Stimulated activated CD4-positive, alpha-beta T cell treated with anti-CD3 and anti-CD28 coated beads, TNF-alpha, amount 100 ng/mL, for 48 hours (primary cell): ENCODE measurements at places on chromosomes 1 and 21.

DNA sequence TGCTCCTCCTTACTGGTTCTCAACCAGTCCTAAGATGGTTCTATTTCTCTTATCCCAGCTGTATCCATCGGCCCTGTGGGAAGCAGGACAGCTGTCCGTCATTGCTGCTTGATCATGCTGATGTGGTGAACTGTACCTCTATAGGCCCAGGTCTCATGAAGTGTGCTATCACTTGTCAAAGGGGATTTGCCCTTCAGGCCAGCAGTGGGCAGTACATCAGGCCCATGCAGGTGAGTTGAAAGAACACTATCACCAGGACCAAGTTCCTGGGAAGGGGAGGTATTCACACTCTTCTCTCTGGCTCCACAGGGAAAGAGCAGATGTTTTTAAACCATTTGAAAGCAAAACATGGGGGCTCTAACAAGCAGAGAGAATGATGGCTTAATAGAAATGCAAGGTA, 302.6 kb downstream of the PAPPA2 start:
- DNase-seq: no peak

DNA sequence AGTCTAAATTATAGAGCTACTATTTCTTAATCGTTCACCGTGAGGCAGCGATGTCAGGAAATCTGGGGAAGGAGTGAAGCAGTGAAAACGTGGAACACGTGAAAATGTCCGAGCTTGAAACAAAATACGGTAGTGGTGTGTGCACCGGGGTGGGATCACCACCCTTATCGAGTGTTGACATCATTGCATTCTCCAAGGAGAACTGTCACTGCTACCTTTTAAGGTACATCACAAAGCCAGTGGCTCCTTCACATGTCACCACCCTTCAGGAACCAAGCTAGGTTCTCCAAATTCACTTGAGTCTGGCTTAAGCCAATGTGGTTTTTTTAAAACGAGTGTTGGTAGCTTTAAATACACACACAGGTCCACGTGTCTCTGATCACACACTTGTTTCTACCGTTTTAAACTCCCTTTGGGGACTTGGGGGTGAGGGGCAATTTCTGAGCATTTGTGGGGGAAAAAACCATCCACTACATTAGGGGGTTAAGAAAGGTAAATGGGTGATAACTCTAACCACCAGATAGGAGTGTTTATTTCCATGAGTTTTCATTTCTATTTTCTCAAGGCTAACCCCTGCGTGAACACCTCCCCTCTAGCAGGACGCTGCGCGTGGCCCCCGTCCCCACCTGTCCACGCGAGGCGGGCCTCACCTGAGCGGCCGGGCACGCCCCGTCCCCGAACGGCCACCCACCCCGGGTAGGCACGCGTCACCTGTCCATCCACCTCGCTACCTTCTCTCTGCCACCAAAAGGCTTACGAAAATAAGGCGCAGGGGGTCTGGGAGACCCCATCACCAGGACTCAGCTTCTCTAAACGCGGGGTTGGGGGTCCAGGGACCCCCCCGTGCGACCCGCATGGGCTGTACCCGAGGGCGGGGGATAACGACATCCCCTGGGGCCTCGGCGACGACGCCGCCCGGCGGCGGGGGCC, 978 bp downstream of the PRDM15 start:
- no peak for DNase-seq

GRCh38 chr1:12405325-12406210, 175.7 kb downstream of the VPS13D start:
- no peak for DNase-seq

- DNase-seq: no peak
Observed at GRCh38 chr1:174114788-174115448, 44.4 kb upstream of the RABGAP1L start.

DNA sequence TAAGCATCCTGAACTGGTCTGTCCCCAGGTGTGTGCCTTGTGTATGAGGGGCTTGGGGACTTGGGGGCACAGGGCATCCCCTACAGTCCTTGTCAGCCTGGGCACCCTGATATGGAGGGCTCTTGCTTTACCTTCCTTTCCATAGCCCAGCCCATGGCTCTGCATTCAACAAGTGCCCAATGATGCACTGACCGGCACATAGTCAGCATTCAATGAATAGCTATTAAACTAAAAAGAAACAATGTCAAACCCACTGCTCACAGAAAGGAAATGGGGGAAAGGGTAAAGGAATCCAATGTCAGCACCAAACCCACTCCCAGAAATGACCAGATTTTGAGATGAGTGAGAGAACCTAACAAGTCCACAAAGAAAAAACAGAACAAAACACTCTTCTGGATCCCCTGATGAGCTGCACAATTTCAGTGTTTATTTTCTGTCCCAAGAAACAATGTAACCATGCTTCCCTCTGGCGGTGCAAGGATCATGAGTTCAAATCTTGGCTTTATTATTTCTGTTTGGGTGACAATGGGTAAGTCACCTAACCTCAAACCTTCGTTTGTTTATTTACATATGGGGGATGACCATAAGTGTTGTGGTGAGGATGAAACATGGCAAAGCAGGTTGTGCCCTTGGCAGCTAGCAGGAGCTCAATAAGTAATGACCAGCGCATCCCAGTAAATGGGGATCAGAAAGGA, 22.0 kb downstream of the SYT6 start:
- no peak for DNase-seq

DNA sequence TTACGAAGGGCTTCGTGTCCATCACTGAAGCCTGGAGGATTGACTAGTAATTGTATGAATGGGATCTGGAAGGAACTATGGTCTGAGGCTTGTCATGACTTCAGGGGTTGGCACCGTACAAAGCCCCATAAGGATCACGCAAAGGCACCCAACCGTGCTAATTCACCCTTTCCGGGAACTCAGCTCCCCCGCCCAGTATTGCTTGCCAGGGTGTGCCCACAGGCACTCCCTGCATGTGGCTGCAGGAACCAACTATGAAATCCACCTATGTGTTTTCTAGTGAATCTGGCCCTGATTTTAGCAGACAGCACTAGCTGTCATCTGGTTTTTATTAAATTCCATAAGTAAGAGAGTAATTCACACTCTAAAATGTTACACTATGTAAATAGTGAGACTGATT, 139.2 kb downstream of the TM2D1 start:
- DNase-seq: no peak
